Stimulated activated CD4-positive, alpha-beta T cell treated with anti-CD3 and anti-CD28 coated beads, Interleukin-1b, Interleukin-23, amount 100 ng/mL, for 1 hour (primary cell): ENCODE measurements at places on chromosomes 13 and 19.

DNA sequence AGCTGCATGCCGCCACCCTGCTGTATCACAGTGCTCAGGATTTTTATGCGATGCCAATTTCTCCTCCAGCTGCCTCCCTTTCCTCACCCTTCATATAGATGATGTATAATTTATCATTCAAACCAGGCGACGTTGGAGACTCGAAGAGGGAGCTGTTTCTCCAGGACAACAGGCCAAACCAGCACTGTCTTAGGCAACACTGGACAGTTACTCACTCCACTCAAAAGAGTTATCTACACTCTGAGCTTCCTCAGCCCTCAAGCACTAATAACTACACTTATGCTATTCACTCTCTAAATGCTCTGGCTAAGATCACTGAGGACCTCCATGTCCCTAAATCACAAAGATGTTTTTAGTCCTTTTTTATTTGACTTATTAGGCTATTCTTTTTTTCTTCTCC is 87.3 kb upstream of the RFC3 start:
- DNase-seq: no peak

- DNase-seq: no peak
Observed at GRCh38 chr13:25179832-25180774, 8.0 kb upstream of the AMER2 start.

GRCh38 chr19:13726323-13726722 is 38.0 kb upstream of the MRI1 start:
- DNase-seq: no peak

DNA sequence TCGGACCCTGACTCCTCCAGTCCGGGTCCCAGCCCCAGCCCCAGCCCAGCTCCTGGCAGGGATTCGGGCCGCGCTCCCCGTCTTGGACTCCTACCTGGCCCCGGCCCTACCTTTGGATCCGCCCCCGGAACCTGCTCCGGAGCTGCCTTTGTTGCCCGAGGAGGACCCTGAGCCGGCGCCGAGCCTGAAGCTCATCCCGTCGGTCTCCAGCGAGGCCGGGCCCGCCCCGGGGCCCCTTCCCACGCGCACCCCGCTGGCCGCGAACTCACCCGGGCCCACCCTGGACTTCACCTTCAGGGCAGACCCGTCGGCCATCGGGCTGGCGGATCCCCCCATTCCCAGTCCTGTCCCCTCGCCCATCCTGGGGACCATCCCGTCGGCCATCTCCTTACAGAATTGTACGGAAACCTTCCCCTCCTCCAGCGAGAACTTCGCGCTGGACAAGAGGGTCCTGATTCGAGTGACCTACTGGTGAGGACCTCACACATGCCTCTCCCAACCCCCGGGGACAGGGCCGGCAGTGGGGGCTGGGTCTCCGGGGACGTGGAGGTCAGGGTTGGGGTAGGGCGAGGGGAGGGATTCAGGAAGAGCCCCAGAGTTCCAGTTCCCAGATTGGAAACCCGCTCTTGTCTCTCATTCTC is 732 bp downstream of the SELENOV start:
- no peak for DNase-seq

GRCh38 chr13:71249011-71249410 is 618.0 kb downstream of the DACH1 start:
- no peak for DNase-seq

DNA sequence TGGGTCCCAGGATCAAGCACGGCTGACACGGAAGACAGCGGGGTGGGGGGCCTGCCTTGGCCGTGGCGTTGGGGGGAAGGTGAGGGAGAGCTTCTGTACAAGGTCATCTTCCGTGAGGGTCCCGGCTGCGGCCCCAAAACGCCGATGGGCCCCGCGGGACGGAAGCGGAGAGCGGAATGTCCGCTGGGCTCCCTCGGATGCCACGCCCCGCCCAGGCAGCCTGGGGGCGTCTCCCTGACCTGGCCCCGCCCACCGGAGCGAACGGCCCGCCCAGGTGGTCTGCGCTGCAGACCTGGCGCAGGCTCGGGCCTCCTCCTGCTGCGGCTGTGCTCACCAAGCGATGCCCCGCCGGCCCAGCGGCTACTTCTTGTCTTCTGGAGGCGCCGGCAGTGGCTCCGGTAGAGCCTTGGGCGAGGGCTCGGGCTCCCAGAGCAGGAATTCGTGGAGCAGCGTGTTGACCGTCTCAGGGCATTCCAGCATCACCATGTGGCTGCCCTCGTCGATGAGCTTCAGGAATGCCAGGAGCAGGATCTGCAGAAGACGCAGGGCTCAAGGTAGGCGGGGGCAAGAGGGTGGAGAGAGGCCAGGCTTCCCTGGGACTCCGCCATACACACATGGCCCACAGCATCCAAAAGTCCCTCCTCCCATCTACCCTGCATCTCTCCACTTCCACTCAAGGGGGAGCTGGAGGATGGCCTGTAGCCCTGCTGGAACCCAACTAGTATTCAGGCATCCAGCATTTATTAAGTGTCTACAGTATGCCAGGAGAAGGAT is 10.7 kb downstream of the ABHD8 start:
- peak; percentile 48 for DNase-seq

DNA sequence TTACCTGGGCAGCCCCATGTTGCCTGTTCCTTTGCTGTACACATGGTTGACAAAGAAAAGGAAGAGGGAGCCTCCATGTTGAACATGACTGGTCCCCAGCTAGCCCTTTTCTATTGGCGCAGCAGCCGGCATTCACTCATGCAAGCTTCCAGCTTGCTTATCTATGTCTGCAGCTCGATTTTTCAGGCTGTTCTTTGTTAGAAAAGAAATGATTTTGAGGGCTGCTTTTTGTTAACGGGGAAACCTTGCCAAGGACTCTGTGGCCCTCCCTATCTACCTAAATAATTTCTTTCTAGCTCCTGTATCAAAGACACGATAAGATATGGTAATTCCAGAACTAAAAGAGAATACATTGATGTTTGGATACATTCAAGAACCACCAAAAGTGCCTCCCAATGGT is 20.4 kb upstream of the ADGRE2 start:
- no peak for DNase-seq

DNA sequence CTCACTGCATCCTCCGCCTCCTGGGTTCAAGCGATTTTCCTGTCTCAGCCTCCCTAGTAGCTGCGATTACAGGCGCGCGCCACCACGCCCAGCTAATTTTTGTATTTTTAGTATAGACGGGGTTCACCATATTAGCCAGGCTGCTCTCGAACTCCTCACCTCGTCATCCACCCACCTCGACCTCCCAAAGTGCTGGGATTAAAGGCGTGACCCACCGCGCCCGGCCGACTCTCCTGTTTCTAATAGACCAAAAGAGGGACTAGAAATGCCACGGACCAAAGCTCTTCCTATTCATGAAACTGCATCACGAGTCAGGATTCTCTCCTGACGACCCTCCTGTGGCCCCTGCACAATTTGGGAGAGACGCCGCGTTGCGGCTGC is 563 bp downstream of the ZNF43 start:
- no peak for DNase-seq

- DNase-seq: no peak
Observed at GRCh38 chr19:50652722-50653121, 3.5 kb downstream of the C19orf81 start.

DNA sequence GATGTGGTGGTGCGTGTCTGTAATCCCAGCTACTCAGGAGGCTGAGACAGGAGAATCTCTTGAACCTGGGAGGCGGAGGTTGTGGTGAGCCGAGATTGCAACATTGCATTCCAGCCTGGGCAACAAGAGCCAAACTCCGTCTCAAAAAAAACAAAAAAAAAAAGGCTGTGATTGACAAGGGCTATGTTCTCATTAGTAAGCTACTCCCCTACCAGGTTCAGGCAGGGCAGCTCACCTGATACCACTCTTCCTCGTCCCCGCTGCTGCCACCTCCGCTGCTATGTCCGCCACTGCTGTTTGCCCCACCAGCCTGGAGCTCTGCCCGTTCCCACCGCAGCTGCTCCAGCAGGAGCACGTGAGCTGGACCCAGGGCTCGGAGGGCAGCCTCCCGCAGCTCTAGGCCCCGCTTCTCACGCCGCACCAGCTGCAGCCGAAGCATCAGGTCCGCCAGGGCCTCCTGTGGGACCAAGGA is 9.4 kb downstream of the USHBP1 start:
- no peak for DNase-seq

DNA sequence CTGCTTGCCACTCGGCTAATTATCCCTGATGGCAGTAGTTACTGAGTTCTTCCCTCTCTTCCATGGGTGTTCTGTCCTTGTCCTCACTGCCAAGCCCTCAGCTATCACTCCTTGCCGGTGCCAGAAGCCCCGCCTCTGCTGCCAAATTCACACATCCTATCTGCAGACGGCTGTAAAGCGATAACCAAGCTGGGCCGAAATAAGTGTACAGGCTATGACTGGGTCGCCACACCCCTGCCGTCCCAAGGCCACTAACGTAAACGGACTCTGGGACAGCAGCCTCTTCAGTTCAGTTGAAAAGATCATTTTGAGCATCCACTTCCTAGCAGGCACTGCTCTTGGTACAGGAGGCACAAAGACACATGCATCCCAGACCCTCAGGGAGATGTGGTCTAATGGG is 13.3 kb downstream of the SLC7A1 start:
- DNase-seq: no peak

GRCh38 chr19:55276720-55277430 is 3.0 kb downstream of the HSPBP1 start:
- DNase-seq: no peak

- no peak for DNase-seq
Observed at GRCh38 chr13:66560189-66560588, 669.9 kb downstream of the PCDH9 start.

GRCh38 chr13:76965759-76966421 is 17.6 kb downstream of the ACOD1 start:
- no peak for DNase-seq

DNA sequence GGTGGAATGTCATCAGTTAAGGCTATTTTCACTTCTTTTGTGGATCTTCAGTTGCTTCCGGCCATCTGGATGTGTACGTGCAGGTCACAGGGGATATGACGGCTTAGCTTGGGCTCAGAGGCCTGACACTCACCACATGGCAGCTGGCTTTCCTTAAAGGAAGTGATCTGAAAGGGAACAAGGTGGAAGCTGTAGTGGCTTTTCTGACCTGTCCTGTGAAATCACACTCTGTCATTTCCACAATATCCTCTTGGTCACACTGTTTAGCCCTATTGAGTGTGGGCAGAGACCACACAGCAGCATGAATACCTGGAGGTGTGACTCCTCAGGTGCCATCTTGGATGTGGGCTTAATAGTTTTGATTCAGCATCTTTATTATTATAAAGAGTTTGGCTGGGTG is 4.5 kb upstream of the BAX start:
- no peak for DNase-seq

DNA sequence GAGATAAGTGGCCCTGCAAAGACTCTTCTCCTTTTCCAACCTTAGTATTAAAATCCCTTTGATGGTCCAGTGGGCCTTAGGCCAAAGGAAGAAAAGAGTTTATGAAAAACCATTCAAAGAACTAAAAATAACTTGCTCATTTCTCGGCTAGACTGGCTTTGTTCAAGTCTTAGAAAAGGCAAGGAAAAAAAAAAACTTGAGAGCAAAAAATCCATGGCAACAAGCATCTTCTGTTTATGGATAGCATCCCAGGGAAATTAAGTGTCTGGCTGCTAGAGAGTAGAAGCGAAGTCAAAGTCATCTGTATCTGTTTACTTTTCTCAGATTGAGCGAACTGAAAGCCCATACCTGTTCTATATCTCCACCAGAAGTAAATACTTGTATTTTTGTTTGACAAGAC is 129.6 kb downstream of the KCTD15 start:
- DNase-seq: no peak

DNA sequence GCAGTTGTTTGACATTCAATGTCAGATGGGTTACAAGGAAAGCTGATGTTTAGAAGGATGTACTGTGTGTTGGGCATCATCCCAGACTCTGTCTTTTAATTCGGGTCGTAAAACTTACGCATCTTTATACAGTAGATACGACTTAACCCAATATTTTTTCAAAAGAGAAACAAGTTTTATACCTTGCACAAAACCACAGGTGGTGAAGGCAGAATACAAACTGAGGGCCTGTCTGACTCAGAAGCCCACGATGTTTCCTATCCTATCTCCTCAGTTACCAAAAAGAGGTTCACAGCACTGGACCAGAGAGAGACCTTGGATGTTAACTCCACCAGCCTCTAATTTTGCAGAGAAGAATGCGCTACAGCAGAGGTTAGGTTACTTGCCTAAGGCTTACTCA is 477.0 kb downstream of the FOXO1 start:
- no peak for DNase-seq

- DNase-seq: no peak
Observed at GRCh38 chr13:39567569-39567968, 35.4 kb downstream of the LHFPL6 start.

- DNase-seq: no peak
Observed at GRCh38 chr19:33280351-33280921, 21.9 kb downstream of the CEBPA start.

DNA sequence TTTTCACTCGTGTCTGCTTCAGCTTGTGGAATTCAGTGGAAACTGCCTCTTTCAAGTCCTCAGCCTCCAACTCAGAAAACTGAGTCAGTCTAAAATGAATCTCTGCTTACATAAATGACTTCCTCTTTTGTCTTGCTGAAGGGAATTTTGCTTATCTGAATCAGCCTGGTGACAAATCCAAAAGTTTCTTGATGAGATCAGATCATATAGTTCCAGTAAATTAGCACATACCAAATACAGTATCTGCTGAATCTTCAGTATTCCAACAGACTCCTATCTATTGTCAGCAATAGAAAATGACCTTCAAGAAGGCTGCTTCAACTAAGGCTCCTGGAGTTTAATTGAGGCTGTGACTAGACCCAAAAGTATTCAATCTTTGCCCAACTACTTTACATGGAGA is 290.0 kb downstream of the MZT1 start:
- no peak for DNase-seq

GRCh38 chr13:70613295-70613694 is 505.0 kb upstream of the KLHL1 start:
- no peak for DNase-seq

DNA sequence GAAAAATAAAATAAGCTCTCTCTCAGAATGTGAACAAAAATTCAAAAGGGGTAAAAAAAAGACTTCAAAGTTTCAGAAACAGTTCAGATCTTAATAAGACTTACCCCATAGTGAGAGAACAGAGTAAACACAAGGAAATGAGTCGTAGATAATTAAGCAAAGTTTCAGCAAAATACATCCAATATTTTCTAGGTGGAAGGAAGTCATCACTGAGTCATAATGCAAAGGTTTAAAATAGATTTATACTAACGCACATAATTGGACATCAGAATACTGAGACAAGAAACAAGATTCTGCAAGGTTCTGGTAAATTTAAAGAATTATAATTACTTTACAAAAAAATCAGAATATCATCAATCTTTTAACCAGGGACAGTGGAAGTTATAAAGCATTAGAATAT is 1370.7 kb upstream of the ATXN8OS start:
- DNase-seq: no peak

GRCh38 chr13:108033800-108034707 is 181.3 kb downstream of the LIG4 start:
- DNase-seq: no peak

- no peak for DNase-seq
Observed at GRCh38 chr19:812747-813218, 9.0 kb downstream of the PLPPR3 start.
